T-helper 17 cell (primary cell): ENCODE measurements at places on chromosomes 2 and 18.
A peak's percentile ranks its signal among the peaks of the same experiment; 100 is the strongest.

DNA sequence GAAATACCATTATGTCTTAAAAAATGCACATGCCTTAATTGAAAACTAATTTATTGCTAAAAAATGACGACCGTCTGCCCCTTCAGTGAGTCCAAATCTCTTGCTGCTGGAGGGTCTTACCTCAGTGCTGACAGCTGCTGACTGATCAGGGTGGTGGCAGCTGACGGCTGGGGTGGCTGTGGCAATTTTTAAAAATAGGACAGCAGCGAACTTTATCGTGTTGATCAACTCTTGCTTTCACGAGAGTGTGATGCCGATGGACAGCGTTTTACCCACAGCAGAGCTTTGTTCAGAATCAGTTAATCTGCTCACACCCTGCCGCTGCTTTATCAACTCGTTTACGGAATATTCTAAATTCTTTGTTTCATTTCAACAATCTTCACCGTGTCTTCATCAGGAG lies 21.2 kb upstream of the CTDP1 start:
- no peak for DNase-seq

- DNase-seq: no peak
Measured at GRCh38 chr18:12159446-12159845, 65.8 kb downstream of the ANKRD62 start.

- DNase-seq: no peak
Measured at GRCh38 chr18:36415171-36415570, 117.7 kb downstream of the FHOD3 start.

DNA sequence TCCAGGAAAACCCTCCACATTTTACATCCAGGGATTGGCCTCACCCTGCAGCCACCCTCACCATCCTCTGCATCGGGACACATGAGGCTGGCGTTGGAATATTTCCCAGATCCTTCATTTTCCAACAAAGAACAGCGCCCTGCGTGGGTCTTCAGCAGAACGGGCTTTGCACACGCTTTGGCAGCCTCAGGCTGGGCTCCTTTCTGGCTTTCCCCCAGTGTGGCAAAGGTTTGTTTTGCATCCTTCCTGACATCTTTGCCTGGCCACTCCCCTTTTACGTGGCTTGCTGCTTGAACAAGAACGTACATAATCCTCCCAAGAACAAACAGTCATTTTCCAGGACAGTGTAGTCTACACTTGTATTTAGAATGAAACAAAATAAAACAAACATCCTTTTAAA lies 25.6 kb upstream of the GREB1 start:
- no peak for DNase-seq

DNA sequence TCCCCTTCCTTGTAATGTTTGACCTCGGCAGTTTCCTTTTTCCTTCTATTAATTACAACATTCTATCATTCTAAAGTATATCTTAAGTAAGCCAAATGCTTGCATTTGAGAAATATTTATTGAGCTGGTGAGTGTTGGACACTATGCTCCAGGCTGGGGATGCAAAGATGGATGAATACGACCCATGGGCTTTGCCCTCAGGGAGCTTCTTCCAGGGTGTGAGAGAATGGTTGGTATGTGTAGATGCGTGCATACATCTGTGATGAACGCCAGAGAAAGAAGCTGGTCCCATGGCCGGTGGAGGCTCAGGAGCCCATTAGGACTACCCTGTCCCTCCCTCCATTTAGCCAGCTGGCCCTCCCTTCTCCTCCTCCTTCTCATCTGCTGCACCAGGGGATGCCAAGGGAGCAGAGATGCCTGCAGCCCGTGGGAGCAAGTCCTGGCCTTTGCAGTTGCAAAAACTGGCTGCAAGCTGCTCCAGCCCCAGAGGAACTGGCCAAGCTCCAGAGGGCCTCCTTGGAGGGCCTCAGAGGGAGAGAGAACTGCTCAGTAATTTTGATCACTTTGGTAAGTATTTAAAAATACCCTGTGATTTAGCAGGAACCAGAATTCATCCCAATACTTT lies 65.7 kb upstream of the FOSL2 start:
- DNase-seq: no peak

- no peak for DNase-seq
Measured at GRCh38 chr2:176826356-176826755, 386.2 kb upstream of the HNRNPA3 start.

DNA sequence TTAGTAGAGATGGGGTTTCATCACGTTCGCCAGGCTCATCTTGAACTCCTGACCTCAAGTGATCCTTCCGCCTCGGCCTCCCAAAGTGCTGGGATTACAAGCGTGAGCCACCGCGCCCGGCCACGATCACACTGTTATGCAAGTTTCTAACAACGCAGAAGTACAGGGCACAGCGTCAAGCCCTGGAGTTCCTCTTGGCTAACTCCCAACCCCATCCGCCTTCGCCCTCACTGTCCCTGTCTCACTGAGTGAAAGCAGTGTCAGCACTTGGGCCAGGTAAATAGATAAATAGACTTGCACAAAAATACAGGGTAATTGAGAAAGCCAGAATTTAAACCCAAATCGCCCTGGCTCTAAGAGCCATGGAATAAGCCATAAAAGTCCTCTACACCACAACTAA lies 111.7 kb downstream of the ACVR1 start:
- no peak for DNase-seq

- DNase-seq: no peak
Measured at GRCh38 chr2:9811679-9812511, 31.4 kb upstream of the TAF1B start.

DNA sequence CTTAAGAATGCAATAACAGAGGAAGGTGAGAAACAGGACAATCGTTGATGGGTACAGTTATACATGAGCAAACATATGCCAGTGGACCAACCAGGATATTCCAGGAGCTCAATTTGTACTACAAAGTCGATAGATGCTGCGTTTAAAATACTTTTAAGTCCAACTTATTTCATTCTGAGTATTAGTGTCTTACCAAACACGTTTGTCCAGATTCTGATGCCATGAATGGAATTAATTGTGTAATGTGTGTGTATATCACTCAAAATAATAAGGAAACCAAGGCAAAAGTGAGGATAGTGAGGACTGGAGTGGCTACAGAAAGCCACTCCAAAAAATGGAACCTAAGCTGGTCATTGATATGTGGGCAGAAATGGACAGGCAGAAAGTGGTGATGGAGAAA lies 332.6 kb downstream of the RIT2 start:
- DNase-seq: no peak

GRCh38 chr18:76407681-76408080 lies 87.4 kb downstream of the ZNF516 start:
- DNase-seq: no peak

GRCh38 chr2:215904101-215904500 lies 109.2 kb downstream of the MREG start:
- no peak for DNase-seq

- no peak for DNase-seq
Measured at GRCh38 chr2:183383854-183384253, 259.6 kb downstream of the NUP35 start.

- no peak for DNase-seq
Measured at GRCh38 chr2:224659714-224660113, 56.5 kb downstream of the CCDC195 start.

DNA sequence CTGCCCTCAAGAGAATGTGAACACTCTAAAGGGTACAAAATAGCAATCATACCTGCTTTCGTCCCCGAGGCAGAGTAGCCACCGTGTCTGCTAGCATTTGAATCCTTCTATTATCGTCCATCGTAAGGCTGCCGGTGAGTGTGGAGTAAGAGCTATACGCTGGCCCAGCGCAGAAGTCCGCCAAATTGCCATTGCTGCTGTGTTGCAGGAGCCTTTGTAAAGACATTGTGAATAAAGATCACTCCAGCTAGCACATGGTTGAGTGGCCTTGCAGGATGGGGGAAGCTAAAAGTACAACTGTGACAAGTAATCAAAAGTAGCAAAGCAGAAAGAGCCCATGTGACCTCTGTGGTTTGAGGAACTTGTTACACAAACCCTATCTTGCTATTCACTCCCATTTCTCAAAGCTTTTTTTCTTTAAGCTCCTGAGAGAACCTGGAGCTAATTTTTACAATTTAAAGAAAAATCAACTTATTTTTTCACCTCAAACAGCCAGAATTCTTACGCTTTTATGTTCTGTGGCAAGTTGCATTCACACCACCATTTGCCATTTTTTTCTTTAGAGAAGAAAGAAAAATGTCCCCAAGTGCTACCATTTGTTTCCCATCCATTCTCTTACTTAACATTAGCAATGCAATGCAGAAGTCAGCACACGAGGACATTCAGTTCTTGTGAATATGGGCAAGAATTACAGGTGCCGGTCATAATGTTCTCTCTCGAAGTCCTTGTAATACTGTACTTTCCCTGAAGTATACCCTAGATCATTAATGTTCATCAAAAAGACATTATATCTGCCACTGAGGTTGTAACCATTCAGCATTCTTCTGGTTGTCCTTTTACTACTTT lies at the start of gene CYTIP:
TSS of gene CYTIP (minus strand) at position 295 of the 846 bp plus-strand sequence. CDS start at position 226, 69 bp downstream.
- peak; percentile 22 for DNase-seq

GRCh38 chr2:112701052-112701451 lies 19.8 kb upstream of the NT5DC4 start:
- DNase-seq: no peak

DNA sequence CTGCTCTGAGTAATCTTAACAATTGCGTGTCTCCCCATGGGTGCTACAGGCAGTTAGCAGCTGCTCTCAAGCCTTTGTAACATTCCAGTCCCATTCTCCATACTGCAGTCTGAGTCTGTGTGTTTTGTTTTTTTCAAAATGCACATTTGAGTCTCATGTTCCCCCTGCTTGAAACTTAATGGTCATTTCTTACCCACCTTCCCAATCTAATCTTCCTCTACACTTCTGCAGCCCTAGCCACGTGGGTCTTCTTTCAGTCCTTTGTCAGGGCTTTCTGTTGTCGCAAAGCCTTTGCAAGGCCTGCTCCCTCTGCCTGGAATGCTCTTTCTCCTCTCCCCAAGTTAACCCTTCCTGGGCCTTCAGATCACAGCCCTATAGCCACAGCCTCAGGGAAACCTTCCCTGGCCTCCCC lies 24.5 kb downstream of the ELAC1 start:
- no peak for DNase-seq

- DNase-seq: no peak
Measured at GRCh38 chr18:79275992-79276391, 119.7 kb upstream of the NFATC1 start.

DNA sequence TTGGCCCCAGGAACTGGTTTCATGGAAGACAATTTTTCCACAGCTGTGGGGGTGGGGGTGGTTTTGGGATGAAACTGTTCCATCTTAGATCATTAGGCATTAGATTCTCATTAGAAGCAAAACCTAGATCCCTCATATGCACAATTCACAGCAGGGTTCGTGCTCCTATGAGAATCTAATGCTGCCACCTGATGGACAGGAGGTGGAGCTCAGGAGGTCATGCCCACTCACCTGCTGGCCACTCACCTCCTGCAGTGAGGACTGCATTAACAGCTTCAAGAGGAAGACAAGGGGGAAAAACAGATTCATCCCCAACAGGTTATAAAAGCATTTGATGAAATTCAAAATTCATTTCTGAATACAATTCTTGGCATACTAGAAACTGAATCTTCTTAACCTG lies 38.5 kb downstream of the THAP4 start:
- no peak for DNase-seq

DNA sequence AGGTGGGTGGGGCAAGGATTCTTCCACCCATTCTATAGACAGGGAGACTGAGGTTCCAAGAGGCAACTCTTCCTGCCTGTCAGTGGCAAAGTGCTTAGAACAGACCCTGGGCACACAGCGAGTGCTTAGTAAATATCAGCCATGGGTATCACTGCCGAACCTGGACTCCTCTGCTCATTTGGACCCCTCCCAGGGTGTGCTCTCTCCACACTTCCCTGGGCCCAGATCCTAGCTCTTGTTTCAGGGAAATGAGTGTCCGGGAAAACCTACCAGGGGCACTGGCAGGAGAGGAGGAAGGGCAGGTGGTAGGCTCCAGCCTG lies 136.3 kb downstream of the CYP26B1 start:
- no peak for DNase-seq

DNA sequence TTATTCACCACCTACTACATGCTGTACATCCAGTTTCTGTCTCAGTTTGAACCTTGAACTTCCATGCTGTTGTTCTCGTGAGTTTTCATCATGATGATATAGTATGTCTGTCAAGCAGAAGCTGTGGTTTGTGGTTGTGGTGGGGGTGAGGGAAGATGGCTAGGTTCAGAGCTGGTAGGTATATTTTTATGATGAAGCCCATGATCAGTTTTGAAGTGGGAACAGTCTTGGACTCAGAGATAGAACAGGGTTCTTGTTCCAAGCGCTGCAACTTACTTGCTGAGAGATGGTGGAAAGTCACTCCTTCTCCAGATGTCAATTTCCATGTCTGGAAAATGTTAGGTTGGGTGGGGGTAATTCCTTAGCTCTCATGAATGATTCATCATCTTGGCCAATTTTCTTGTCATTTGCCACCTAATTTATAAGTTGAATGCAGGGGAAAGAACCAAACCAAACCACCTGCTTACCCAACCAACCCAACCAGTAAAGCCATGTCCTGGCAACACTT lies 21.6 kb downstream of the PMAIP1 start:
- no peak for DNase-seq

DNA sequence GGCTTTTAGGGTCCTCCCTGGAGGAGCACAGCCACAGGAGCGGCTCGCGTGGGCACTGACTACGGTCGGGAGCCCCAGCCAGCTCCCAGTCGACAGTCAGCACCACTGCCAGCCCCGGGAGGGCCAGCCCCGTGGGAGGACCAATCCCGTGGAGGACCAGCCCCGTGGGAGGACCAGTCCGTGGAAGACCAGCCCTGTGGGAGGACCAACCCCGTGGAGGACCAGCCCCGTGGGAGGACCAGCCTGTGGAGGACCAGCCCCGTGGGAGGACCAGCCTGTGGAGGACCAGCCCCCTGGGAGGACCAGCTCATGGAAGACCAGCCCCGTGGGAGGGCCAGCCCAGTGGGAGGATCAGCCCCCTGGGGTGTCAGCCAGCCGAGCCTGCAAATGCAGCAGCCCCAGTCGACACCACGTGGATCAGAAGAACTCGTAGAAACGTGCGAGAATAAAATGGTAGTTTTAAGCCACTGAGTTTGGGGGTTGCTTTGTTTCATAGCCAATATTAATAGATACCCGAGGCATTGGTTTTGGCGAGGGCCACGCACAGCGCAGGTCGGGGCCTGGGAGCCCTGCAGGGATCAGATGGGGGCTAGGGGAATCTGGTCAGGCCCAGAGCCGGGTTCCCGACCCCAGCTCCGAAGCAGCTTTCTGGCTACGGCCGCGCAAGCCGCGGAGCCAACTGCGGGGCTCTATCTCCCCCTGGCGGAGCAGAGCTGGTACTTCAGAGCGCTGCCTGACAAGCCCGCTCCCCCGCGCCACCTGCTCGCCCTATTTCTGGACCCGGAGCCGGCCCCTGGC lies 73.0 kb downstream of the TEX51 start:
- peak; percentile 58 for DNase-seq

DNA sequence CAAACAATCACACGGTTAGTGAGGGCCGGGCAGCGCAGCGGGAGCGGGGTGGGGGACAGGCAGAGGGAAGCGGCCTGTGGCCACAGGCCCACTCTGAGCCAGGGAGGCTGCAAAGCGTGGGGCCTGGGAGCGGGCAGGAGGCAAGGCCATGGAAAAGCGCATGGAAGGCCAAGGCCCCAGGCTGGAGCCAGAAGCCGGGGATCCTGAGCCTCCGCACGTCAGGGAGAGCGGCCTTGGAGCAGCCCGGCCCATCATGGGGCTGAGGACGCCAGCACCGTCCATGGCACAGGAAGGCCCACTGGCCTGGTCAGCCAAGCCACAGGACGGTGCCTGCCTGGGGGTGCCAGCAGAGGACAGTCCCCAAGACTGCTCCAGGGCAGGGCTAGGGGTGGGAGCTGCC lies 43.1 kb downstream of the AQP12A start:
- no peak for DNase-seq
